ENCODE measurements at places on chromosomes 2 and 18. TPM values are rescaled to one million over a fixed set of nuclear protein-coding genes. Genes with fewer than 3 reads are reported as not detected.

- no peaks in the 10 kb centered on the region for H3K4me1 ChIP-seq
- no peak overlapping the region for H3K4me3 ChIP-seq
- no peaks in the 10 kb centered on the region for H3K27me3 ChIP-seq
- no peaks in the 10 kb centered on the region for H3K36me3 ChIP-seq
These were observed 222.0 kb upstream of the FN1 start for GRCh38 chr2:215657844-215658243.

GRCh38 chr2:120108049-120108448, 95.2 kb downstream of the EPB41L5 start:
- DNase-seq: peak; percentile 39
- no peaks in the 10 kb centered on the region for H3K36me3 ChIP-seq
- H3K4me3 ChIP-seq: no peak overlapping the region
- H3K27ac ChIP-seq: no peak overlapping the region
- H3K27me3 ChIP-seq: no peaks in the 10 kb centered on the region

DNA sequence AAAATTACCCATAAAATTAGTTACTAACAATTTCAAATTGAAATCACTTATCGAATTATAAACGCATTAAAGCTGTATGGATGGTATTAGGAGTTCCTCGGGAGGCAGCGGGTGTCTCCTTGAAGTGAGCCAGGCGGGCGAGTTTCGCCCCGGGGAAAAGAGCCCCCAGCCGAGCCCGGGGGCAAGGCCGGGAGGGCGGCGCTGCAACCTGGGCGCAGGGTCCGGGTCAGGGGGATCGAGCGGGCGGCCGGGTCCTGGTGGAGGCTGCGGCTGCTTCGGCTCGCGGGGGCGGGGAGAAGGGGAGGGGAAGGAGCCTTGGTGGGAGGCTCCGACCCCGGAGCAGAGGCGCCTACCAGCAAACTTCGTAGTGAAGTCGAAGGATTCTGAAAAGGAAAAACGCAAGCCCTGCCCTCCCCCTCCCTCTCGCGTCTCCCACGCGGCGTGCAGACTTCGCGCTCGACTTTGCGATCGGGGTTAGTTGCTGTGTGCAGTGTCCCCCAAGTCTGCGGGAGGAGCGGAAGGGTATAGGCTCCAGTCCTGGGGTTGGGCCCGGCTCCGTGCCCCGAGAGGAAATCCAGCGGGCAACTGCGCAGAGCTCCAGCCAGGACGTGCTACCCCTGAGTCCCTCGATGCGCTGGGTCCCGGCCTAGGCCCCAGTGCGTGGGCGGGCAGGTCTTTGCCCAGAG, 140.8 kb downstream of the MEIS1 start:
- peak overlapping the region; percentile 95 for H3K27ac ChIP-seq
- H3K27me3 ChIP-seq: no peaks in the 10 kb centered on the region
- peak; percentile 77 for DNase-seq
- H3K4me1 ChIP-seq: peaks cover 18% of the 10 kb centered on the region

The NEU4 gene
- total RNA-seq: 0.32 TPM

- DNase-seq: no peak
- no peaks in the 10 kb centered on the region for H3K27me3 ChIP-seq
- no peaks in the 10 kb centered on the region for H3K36me3 ChIP-seq
- peaks cover 7% of the 10 kb centered on the region for H3K4me1 ChIP-seq
- no peak overlapping the region for H3K4me3 ChIP-seq
- no peak overlapping the region for H3K27ac ChIP-seq
These were observed 9.5 kb downstream of the RALB start for GRCh38 chr2:120262150-120262549.

GRCh38 chr18:69109686-69110085, 291.0 kb upstream of the DOK6 start:
- H3K27ac ChIP-seq: no peak overlapping the region
- DNase-seq: no peak
- no peak overlapping the region for H3K4me3 ChIP-seq
- no peaks in the 10 kb centered on the region for H3K36me3 ChIP-seq

The TMEM87B gene
- total RNA-seq: 23.3 TPM

DNA sequence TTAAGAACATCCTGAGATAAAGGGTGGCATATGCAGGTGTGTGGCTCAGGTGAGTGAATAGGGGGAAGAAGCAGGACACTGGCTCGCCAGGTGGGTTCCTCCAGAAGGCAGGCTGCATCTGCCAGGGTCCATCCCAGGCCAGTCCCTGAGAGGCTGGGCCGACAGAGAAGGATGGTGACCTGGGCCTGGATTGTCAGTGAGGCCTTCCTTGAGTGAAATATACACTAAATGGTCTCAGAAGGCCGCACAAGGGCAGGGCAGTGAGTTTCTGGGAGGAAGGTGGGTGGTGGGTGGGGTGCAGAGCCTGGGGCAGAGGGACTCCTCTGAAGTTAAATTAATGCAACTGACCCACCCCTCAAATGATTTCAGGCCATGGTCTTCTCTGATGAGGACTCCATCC, 182.1 kb downstream of the ANKRD30B start:
- no peaks in the 10 kb centered on the region for H3K27me3 ChIP-seq
- H3K4me1 ChIP-seq: no peaks in the 10 kb centered on the region
- no peak overlapping the region for H3K27ac ChIP-seq
- no peak for DNase-seq
- no peaks in the 10 kb centered on the region for H3K36me3 ChIP-seq

GRCh38 chr2:23414871-23415270, 29.9 kb downstream of the KLHL29 start:
- no peak overlapping the region for H3K4me3 ChIP-seq
- DNase-seq: no peak
- H3K4me1 ChIP-seq: peaks cover 18% of the 10 kb centered on the region

- no peaks in the 10 kb centered on the region for H3K27me3 ChIP-seq
- no peak for DNase-seq
- H3K4me3 ChIP-seq: no peak overlapping the region
- no peaks in the 10 kb centered on the region for H3K4me1 ChIP-seq
These were observed 550.6 kb upstream of the ACVR2A start for GRCh38 chr2:147293991-147294824.

DNA sequence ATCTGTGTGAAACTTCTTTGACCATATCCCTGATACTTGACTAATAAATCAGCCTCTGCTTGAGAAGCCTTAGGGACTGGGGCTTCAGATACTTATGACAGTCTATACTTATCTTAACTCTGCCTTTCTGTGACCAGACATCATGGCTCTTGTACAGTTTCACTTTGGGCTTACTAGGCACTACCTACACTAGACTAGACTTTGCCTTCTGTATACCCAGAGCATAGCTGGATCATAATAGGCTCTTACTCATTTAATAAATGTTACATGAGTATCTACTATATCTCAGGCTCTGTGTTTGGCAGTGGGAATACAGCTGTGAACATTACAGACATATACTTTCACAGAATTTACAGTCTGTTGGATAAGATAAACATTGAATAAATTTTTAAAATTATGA, 9.0 kb downstream of the UGP2 start:
- H3K4me3 ChIP-seq: no peak overlapping the region
- no peak for DNase-seq
- peaks cover 80% of the 10 kb centered on the region for H3K4me1 ChIP-seq
- H3K27me3 ChIP-seq: no peaks in the 10 kb centered on the region
- no peaks in the 10 kb centered on the region for H3K36me3 ChIP-seq

The ARHGAP25 gene
- total RNA-seq: 11.1 TPM

The VWC2L gene
- total RNA-seq: 0.28 TPM

The CABYR gene
- 4.7 TPM for total RNA-seq

- DNase-seq: no peak
- no peaks in the 10 kb centered on the region for H3K36me3 ChIP-seq
- H3K27me3 ChIP-seq: no peaks in the 10 kb centered on the region
- H3K4me3 ChIP-seq: no peak overlapping the region
- no peak overlapping the region for H3K27ac ChIP-seq
These were observed 169.8 kb downstream of the MREG start for GRCh38 chr2:215843579-215843978.

DNA sequence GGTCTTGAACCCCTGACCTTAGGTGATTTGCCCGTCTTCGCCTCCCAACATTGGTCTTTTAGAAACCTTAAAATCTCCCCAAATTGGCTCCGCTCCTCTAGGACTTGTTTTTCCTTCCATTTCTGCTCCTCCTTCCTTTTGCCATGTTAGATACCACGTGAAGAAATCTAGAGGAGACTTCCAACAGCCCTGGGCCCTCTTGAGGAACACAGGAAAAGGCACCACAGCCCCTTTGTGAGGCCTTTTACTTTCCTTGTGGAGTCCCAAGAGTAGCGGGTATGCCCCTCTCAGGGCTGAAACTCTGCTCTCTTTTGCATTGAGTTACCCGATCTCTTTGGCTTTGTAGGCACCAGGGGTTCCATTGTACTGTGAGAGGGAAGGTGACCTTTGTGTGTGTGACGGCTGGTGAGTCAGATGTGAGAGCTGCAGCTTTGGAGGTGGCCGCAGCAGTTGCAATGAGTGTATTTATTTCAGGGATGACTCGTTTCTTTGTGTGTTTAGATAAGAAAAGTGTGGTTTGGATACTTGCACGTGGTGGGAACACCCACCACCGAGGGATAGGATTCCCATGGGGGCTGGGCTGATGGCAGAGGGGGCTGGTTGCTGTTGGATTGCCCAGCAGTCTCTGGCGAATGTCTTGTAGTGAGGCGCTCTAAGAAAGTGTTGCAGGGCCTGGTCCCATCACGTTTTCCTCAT, 218.4 kb upstream of the HS6ST1 start:
- no peaks in the 10 kb centered on the region for H3K4me1 ChIP-seq
- peak overlapping the region; percentile 10 for H3K27ac ChIP-seq
- no peaks in the 10 kb centered on the region for H3K27me3 ChIP-seq

DNA sequence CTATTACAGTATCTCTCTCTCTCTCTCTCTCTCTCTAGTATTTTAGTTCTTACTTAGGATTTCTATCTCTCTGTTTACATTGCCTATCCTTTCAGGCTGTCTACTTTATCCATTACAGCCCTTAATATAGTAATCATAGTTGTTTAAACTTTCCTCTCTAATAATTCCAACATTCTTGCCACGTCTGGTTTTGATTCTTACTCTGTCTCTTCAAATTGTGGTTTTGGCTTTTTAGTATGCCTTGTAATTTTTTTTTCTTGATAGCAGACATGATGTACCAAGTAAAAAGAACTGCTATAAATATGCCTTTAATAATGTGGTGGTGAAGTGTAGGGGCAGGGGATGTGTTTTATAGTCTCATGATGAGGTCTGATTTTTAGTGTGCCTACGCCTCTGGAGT, 1809.5 kb upstream of the CELF4 start:
- H3K36me3 ChIP-seq: no peaks in the 10 kb centered on the region
- no peak overlapping the region for H3K27ac ChIP-seq
- no peaks in the 10 kb centered on the region for H3K4me1 ChIP-seq
- no peaks in the 10 kb centered on the region for H3K27me3 ChIP-seq
- H3K4me3 ChIP-seq: no peak overlapping the region
- DNase-seq: no peak

DNA sequence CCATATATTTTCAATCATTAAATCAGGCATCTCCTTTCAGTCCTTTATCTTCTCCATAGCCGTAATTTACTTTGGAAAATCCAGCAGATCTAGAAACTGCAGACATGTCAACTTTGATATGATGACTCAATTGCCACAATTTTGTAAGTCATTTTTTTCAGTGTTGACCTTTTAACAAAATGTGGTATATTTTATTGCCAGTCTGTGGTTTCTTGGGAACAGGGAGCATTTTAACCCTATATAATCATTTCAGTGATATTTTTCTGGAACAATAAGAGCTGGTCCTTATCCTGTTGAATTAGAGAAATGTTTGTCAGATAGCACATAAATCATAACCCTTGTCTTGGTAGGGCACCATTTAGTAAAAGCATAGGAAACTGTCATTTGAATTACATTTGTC, 90.9 kb upstream of the UBXN4 start:
- H3K36me3 ChIP-seq: no peaks in the 10 kb centered on the region
- no peak overlapping the region for H3K27ac ChIP-seq
- no peak overlapping the region for H3K4me3 ChIP-seq

- H3K36me3 ChIP-seq: no peaks in the 10 kb centered on the region
- H3K27ac ChIP-seq: peak overlapping the region; percentile 14
- H3K4me1 ChIP-seq: no peaks in the 10 kb centered on the region
- no peak overlapping the region for H3K4me3 ChIP-seq
These were observed 74.3 kb upstream of the COL5A2 start for GRCh38 chr2:189253836-189254235.

The IL1A gene
- total RNA-seq: 0.67 TPM

DNA sequence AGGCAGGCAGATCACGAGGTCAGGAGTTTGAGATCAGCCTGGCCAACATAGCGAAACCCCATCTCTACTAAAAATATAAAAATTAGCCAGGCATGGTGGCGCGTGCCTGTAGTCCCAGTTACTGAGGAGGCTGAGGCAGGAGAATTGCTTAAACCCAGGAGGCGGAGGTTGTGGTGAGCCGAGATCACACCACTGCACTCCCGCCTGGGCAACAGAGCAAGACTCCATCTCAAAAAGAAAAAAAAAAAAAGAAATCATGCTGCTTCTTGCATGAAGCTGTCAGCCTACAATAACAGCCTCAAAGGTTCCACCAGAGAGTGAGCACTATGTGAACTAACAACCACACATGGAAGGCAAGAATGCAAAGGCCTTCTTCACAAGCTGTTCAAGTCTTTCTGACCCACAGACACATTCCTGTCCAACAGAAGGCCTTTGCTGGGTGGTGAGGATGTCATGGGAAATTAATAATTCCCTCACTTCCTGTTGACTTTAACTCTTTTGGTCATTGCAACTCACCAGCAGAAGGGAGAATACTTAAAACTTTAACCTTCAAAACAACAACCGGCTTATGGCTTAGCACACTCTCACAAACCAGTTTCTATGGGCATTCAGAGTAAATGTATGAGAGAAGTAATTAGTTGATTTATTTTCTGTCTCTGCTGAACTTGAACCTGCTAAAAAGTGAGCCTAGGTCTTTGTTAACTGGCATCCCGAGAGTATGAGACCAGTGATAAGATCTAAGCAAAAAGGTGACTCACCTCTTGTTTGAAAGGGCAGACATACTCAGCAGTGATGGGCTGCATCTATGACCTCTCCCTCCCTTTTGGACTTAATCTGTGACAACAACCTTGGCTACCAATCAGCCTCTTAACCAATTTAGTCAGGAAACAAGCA, 11.8 kb downstream of the PLEKHM3 start:
- H3K27me3 ChIP-seq: no peaks in the 10 kb centered on the region
- H3K4me1 ChIP-seq: peaks cover 31% of the 10 kb centered on the region
- no peak overlapping the region for H3K4me3 ChIP-seq
- peak; percentile 58 for DNase-seq
- H3K27ac ChIP-seq: peak overlapping the region; percentile 63

GRCh38 chr2:64930258-64930671, 58.9 kb upstream of the SLC1A4 start:
- H3K4me3 ChIP-seq: no peak overlapping the region
- no peaks in the 10 kb centered on the region for H3K27me3 ChIP-seq
- no peak for DNase-seq
